ENCODE measurements at places on chromosomes 1 and 21. TPM values are rescaled to one million over a fixed set of nuclear protein-coding genes. Genes with fewer than 3 reads are reported as not detected.

Gene SLC44A5
- total RNA-seq, result 0.43 TPM

Gene ADCY10
- 5.8 TPM for total RNA-seq

GRCh38 chr1:70264839-70265238, 43.7 kb downstream of the SRSF11 start:
- DNase-seq, result no peak

- DNase-seq, result no peak
These were observed 13.4 kb downstream of the ELOA start for GRCh38 chr1:23756676-23757075.

GRCh38 chr1:240705579-240705978, 93.6 kb upstream of the GREM2 start:
- DNase-seq, result no peak

- no peak for DNase-seq
These were observed 7.9 kb upstream of the NBPF1 start for GRCh38 chr1:16621300-16621658.

Data from right lobe of liver (tissue), 6 donors.